Stimulated activated CD4-positive, alpha-beta T cell treated with anti-CD3 and anti-CD28 coated beads, Interleukin-1b, Interleukin-23, amount 100 ng/mL, for 1 hour (primary cell): ENCODE measurements at places on chromosomes 11 and 22.

- no peak for DNase-seq
These were observed 1.6 kb downstream of the SUN2 start for GRCh38 chr22:38753948-38754750.

DNA sequence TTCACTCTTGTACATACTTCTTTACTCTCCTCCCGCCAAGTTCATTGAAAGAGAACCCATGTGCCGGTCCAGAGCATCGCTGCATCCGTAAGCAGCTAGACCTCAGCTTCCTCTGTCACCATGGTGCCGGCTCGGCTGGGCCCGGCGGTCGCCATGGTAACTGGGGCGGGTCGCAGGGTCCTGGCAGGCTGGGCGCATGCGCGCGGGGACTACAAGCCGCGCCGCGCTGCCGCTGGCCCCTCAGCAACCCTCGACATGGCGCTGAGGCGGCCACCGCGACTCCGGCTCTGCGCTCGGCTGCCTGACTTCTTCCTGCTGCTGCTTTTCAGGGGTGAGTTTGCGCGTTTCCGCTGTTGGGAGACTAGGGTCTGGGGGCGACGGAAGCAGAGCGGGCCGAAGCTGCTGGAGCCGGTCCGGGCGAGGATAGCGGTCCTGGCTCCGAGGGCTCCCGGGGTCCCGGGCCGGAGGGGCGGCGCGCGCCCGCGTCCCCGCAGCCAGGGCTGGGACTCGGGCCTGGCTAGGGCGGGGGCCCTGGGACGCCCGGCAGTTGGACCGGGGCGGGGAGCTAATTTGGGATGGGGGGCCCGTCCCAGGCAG, at the start of gene JAM3:
JAM3 (plus strand) TSS at position 244 of the 597 bp plus-strand sequence; CDS start at position 256, 12 bp downstream.
- peak; percentile 93 for DNase-seq

- DNase-seq: no peak
These were observed 12.5 kb upstream of the CHST1 start for GRCh38 chr11:45677770-45678512.

GRCh38 chr22:20644071-20644642, 129.8 kb upstream of the SERPIND1 start:
- DNase-seq: no peak

DNA sequence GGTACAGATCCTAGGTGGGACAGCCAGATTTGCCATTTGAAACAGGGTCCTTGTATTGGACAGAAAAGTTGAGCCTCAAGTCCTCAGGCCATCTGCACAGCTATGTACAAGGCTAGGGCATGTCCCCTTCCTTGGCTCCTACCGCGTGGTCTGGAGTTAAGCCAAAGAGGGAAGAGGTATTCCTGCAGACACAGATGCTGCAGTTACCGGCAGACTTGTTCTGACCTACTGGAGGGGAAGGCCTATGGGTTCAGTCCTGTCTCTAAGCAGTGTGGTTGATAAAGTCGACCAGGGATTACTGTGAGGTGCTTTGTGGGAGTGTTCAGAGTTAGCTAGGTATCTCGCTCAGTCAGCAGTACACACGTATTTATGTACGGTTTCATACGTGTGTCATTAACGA, 180.6 kb downstream of the ADAMTS15 start:
- DNase-seq: no peak

DNA sequence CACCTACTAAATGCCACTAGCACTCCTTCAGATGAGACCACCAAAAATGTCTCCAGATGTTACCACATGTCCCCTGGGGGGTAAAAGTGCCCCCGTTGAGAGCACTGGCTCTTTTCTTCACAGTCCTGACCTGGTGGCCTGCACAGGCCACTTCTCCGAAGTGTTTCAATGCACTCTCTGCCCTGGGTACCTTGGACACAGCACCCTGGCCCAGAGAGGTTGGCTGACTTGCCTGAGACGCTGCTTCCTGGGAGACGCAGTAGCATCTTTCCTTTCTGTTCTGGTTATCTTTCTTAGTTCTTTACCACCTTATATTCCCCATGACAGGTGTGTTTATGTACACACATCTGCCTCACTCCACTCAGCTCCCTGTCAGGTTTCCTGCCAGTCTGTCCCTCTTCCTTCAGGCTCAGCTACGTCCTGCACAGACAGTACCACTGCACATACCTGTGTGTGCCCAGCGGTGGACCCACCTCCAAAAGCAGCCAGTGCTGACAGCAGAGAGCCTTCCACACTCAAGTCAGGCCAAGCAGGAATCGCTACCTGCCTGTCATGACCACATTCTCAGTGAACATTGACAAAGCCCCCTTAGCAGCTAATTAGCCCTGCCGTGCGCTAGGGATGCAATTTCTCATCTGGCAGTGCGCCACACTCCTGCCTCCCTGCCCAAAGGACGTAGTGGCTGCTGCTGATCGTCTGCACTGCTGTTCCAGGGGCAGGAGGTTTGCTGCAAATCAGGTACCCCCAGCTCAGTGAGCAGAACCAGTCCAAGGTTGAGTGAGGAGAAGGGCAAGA, 39.0 kb downstream of the FAM83F start:
- no peak for DNase-seq

DNA sequence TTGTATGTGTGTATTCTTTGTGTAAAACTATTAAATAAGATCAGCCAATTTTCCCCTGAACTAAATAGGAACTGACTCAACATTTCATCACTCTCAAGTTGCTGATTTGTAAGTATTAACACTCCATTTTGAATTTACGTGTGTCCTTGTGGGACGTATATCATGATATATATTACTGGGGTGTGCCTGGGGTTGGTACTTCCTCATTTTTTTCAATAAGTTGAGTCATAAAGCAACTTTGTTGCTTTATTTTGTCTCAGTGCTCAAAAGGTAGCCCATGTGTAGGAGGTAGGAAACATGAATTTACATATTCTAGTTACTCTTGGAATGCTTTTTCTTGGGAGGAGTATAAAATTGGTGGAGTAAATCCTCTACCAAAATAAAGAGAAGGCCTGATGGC, 193.9 kb upstream of the RAG2 start:
- DNase-seq: no peak

GRCh38 chr22:27636716-27637508, 164.6 kb downstream of the MN1 start:
- DNase-seq: no peak

GRCh38 chr11:15704064-15704463, 589.3 kb downstream of the INSC start:
- no peak for DNase-seq

GRCh38 chr11:32068134-32068870, 22.6 kb upstream of the RCN1 start:
- DNase-seq: no peak

DNA sequence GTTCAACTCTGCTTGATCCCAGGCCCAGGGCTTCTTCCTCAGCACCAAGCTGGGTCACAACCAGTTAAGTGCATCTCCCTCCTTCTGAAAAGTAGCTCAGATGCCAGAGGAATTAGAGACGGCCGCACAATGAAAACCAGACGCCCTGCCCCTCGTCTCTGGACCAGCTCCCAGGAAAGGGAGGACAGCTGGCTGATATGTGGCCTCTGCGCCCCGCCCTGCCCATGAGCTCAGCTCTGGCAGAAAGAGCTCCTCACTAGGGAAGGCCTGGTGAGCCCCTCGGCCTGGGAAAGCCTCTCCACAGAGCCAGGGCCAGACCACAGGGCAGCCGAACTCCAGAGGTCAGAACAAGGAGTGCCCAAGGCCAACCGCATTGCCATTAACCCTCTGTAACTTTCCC, 18.1 kb upstream of the SCGB1A1 start:
- no peak for DNase-seq

- no peak for DNase-seq
These were observed 81.3 kb upstream of the BLID start for GRCh38 chr11:122197066-122197987.

- DNase-seq: no peak
These were observed 75.4 kb downstream of the TRPC6 start for GRCh38 chr11:101508370-101508769.

GRCh38 chr11:39174965-39175364, 2284.5 kb downstream of the LRRC4C start:
- no peak for DNase-seq

DNA sequence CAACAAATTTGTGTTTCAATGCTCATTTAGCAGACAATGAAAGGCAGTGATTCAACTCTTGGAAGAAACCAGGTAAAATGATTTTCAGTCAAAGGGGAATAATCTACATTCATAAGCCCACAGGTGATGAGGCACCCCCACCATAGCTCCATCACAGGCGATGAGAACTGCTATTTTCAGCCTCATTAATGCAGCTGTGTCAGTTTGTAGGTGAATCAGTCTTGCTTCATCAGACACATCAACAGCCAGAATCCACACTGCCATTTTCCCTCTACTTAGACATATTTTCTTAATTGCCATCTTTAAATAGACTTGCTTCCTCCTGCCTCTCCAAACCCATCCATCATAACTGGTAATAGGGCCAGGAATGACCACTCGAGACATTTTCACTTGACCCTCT, 701.0 kb downstream of the OPCML start:
- no peak for DNase-seq

- DNase-seq: no peak
These were observed 851.1 kb upstream of the FAT3 start for GRCh38 chr11:91373497-91373896.

- DNase-seq: no peak
These were observed 516 bp downstream of the OR52J3 start for GRCh38 chr11:5046754-5047330.

- no peak for DNase-seq
These were observed 11.5 kb upstream of the RAB39A start for GRCh38 chr11:107916671-107917241.

GRCh38 chr11:61891331-61892084, at the start of gene FADS3:
Gene FADS3, minus strand, starts transcription at chr11:61891545. Its CDS starts 164 bp downstream, at chr11:61891381.
- DNase-seq: no peak

GRCh38 chr11:122998727-122999366, 17.2 kb upstream of the BSX start:
- no peak for DNase-seq

GRCh38 chr22:30325065-30325720, 1.5 kb downstream of the TBC1D10A start:
- no peak for DNase-seq

GRCh38 chr11:3134218-3134621, 30.9 kb downstream of the OSBPL5 start:
- DNase-seq: no peak

GRCh38 chr22:37148742-37149665, 712 bp downstream of the IL2RB start:
- no peak for DNase-seq

DNA sequence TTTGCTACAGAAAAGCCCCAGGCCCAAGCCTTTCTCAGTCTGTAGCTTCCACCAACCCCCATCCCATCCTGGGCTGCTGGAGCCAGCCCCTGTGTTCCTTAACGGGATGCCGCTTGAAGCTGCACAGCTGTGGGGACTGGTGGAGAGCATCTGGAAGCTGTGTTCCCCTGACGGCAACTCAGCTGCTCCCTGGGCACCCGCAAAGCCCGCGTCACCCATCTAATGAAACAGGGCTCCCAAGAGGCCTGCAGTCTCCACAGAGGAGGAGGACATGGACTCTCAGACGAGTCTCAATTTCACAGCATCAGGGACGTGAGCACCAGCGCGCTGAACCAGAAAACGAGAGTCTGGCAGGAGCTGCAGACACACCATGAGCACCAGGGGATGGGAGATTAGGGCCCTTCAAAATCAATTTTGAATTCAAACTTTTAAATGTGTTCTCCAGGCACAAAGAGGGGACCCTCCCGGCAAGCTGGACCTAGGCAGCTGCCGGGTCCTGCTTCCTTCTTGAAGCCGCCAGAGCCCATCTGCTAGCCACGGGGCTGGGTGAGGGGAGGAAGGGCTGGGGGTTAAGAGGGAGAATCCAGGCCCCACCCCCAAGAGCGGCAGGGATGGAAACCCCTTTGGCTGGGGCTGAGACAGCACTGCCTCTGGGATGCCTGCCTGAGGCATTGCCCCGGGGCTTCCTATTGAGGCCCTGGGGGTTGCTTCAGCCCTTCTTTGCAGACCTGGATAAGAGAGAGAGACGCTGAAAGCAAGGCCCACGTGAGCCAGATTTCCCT, 21.0 kb downstream of the LMO1 start:
- no peak for DNase-seq

GRCh38 chr11:72072348-72072747, 8.0 kb downstream of the NUMA1 start:
- no peak for DNase-seq

DNA sequence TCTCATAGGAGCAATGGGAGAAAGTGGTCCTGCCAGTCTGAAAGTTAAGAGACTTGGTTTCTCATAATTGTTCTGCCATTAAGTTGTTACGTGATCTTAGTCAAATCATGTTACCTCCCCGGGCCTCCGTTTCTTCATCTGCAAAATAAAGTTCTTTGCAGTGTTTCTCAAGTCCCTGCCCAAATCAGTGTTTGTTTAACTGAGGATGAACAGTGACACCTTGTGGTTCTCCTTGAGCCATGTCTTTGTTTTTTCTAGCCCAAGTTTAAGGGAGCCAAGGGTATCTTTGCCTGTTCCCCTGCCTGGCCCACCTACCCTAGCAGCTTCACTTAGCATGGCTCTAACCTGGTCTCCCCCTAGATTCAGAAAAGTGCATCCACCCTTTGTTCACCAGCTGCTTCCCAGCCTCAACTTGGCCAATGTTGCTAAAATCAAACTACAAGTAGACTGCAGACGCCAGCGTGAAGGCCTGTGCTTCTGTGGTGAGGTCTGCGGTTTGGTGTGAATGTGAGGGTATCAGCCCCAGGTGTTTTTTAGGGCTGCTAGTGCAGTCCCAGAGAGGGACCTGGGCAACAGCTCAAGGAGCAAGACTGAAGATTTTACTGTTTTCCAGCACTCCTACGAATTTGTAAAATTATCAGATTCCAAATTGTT, 35.5 kb downstream of the FZD4 start:
- DNase-seq: no peak

DNA sequence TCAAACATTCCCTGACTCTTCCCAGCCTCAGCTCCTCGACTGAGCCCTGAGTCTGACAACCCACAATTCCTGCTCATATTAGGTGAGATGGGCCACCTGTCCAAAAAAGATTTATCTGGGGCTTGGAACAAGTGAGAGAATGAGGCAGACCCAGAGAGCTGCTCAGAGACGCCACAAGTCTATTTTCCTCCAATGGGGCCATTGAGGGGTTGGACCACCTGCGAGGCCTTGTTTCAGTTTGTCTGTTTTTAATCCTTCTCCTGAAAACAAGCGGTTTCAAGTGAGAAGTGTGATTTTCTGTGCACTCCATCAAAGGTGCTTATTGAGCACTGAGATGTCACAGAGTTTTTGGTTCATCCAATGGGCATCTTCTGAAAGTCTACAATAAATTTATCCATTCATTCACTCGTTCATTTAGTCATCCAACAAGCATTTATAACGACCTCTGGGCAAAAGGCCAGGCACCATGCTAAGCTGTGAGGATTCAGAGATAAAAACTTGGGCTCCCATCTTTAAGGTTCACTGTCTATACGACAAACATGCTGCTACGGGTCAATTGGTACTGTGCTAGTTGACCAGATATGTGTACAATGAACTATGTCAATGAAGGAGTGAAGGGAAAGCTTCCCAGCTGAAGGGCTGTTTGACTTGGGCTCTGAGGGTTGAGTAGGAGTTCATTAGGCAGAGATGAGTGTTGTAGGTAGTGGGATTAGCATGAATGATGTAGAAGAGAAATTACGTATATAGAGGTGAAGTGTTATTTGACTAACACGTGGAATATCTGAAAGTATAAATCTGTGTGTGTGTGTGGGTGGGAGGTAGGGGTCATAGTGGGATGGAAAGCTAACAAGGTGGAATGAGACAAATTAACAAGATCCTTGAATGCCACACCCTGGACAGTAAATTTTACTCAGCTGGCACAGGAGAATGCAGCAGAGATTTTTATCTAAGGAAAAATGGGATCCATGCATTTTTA, 168.9 kb downstream of the MIAT start:
- no peak for DNase-seq

- no peak for DNase-seq
These were observed 3.7 kb upstream of the TMEM109 start for GRCh38 chr11:60910281-60910687.

GRCh38 chr11:910044-910588, 494 bp downstream of the CHID1 start:
- DNase-seq: no peak
